ENCODE measurements at places on chromosomes 2 and 18.

GRCh38 chr2:233706720-233707119 lies 6.0 kb upstream of the UGT1A5 start:
- no peak for DNase-seq

DNA sequence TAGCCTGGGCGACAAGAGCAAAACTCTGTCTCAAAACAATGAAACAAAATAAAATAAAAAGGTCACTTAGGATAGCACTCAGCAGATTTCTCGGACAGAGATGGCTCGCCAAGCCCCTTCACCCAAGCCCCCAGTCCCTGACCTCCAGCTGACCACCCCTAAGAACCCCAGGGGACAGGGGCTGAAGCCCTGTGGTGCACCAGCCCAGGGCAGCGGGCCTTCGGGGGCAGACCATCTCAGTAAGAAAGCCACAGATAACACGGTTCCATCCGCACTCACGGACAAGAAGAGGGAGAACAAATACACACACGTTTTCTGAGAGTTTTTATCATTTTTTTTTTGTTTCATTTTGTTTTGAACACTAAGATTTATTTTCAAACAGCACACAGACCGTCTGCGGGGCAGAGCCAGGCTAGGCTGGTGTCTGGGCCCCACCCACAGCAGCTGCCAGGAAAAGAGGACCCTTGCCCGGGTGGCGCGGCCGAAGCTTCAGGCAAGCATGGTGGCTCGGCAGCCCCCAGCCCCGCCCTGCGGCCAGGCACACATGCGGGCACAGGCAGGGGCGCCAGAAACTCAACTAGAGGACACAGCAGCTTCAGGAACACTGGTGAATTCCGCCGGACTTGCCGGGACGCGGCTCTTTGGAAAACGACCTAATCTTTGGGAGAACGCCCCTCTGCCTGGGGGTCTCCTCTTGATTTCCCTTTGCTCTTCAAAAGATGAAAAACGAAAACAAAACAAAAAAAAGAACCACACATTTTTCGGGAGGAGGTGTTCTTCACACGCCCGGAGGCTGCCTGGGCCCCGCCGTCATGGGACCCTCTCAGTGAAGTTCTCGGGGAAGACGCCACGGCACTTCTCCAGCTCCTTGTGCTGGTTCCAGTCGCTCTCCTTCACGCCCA lies 59.0 kb downstream of the BIN1 start:
- no peak for DNase-seq

- no peak for DNase-seq
Observed at GRCh38 chr2:133171393-133172004, 396.8 kb downstream of the NCKAP5 start.

DNA sequence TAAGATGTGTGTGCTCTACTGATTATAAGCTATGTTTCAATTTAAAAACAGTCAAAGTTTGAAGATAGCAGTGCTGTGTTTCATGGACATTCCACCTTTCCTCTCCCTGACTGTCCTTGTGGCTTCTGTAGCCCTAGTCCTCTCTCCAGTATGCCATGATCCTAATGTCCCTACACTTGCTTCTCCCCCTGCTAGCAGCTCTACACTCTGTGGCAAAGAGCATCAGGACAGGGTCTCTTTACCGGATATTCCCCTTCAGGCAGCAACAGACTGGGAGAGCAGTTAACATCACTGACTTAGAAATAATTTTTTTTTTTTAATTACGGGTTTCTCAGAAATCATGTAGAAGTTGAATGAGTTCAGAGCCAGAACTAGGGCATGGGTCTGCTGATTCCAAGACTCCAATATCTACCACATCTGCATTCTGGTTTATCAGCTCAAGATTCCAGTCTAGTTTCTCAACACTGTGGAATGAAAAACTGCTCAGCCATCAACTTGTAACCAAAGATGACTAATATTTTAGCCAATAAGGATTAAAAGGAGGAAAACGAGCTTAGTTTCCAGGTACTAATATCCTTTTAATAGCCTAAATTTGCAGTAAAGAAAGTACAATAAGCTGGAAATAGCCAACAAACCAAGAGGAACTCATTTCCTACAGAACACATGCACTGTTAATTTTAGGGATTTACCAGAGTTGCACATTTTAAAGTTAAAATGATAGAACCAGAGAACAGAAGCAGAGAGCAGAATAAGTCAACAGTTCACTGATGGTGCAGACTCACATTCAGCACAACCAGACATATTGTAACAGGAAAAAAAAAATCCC lies 45.2 kb downstream of the TMEM131 start:
- no peak for DNase-seq

DNA sequence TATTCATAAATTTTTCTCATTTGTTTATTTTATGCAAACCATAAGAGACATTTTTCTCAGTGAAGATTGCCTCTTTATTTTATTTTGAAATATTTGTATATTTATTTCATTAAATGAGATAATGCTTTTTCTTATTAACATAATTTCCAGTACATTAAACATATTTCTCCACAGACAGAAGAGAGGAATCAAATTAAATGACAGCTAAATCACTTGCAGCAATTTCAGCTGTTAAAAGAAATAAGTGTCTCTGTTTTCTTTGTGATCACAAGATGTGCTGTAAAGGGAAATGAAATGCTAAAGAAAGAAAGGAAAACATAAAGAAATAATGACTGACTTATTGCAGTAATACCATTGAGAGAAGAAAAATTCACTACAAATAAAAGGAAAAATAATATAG lies 414.0 kb upstream of the FANCL start:
- no peak for DNase-seq

All from activated CD8-positive, alpha-beta T cell treated with anti-CD3 and anti-CD28 coated beads for 36 hours (primary cell).